ENCODE measurements at places on chromosomes 6 and 20.

DNA sequence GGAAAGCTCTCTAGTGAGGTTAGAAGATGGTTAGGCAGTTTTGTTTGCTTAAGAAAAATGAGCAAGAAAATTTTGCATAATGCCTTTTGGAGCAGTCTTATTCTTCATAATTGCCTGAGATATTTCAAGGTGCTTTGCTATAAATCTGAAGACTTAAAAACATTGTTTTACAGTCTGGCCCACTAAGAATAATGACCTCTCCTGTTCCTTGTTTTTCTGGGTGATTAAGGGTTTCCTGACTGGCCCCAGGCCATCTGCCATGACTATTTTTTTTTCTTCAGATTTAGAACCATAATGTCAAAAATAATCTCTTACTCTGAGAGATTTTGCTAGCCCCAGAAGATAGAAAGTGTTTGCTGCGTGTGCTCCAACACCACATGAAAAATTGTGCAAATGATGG lies 72.3 kb upstream of the CENPW start:
- no peak for DNase-seq

GRCh38 chr6:144515761-144516160 lies 230.6 kb downstream of the UTRN start:
- no peak for DNase-seq

DNA sequence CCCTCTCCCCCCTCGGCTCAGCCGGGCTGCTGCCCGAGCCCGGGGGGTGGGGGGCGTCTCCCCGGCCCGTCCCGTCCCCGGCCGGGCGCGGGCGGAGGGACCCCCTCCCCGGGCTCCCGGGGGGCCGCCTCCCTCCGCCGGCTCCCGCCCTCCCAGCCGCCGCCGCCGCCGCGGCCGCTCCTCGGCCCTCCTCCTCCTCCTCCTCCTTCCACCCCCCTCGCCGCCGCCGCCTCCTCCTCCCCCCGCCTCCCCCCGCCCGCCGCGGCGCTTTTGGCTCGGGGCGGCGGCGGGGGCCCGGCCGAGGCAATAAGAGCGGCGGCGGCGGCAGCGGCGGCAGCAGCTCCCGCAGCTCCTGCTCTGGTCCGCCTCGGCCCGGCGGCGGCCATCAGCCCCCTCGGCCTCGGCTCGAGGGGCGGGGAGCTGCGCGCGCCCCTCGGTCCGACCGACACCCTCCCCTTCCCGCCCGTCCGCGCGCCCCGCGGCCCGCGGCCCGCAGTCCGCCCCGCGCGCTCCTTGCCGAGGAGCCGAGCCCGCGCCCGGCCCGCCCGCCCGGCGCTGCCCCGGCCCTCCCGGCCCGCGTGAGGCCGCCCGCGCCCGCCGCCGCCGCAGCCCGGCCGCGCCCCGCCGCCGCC lies 38.7 kb downstream of the GNAS start:
- DNase-seq, result no peak

DNA sequence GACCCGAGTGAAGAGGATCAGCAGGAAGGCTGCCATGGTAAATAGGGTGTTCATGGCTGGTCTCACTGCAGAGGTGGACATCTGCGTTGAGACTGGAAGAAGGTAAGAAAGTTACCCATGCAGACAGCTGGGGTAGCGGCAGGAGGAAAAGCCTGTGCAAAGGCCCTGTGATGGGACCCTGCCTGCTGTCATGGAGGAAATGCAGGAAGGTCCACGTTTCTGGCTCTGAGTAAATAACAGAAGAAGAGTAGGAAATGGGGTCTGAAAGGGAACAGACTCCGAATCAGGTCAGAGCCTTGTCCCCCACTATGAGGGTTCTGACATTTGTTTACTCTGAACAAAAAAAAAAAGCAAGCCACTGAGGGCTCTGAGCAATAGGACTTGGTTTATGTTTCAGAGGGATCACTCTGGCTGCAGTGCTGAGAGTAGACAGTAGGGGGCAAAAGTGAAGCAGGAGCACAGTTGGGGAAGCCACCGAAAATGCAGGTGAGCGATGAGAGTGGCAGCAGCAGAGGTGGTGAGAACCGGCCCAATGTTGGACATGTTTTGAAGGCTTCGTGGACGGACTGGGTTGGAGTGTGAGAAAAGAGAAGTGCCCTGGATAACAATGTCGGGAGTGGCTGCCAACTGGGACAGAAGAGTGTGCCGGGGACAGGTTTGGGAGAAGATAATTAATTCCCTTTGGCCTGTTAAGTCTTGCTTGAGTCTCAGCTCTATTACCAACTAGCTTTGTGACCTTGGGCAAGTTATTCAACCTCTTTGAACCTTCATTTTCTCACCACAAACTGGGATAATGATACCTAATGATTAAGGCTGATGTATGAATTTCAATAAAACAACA lies 57.9 kb upstream of the MAP7 start:
- no peak for DNase-seq

GRCh38 chr20:25668446-25668845 lies 28.2 kb downstream of the ZNF337 start:
- no peak for DNase-seq

- DNase-seq, result no peak
These were observed 101.7 kb upstream of the SMLR1 start for GRCh38 chr6:130725551-130725950.

All from cortex of kidney (tissue), 1 donor.